ENCODE measurements at places on chromosomes 12 and 14.

DNA sequence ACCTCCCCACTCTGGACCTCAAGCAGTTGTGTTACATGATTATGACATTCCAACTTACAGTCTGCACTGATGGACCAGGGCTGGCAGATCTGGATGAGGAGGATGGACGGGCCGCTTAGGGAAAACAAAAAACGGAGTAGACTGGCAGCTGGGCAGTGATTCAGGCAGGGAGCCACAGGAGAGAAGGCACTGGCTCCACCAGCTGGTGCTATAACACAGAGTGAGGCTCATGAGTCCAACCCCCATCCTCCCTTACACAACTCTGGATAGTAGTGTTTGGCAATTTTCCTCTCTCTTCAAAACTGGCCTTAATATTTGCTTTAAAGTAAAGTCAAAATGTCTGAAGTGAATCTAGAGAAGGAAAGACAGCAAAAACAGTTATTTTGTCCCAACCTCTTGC, 9.7 kb upstream of the RIC8B start:
- no peak for DNase-seq

GRCh38 chr12:56374726-56375597, 12.3 kb upstream of the APOF start:
- DNase-seq, result no peak

DNA sequence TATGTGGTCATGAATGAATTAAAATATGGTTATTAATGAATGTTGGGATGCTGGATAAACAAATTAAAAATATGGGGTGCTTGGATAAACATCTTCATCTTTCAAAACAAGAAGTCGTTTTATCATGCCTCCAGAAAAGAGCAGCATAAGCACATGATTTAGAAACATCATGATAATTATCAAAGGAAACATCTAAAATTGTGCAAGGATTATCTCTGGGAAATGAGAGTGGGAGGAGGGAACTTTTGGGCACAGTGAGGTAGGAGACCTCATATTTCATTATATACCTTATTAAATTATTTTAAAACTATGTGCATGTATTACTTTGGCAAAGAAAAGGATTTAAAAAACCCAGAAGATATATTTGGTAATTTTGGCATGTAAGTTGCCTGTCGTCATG, 8.9 kb downstream of the C3AR1 start:
- no peak for DNase-seq

DNA sequence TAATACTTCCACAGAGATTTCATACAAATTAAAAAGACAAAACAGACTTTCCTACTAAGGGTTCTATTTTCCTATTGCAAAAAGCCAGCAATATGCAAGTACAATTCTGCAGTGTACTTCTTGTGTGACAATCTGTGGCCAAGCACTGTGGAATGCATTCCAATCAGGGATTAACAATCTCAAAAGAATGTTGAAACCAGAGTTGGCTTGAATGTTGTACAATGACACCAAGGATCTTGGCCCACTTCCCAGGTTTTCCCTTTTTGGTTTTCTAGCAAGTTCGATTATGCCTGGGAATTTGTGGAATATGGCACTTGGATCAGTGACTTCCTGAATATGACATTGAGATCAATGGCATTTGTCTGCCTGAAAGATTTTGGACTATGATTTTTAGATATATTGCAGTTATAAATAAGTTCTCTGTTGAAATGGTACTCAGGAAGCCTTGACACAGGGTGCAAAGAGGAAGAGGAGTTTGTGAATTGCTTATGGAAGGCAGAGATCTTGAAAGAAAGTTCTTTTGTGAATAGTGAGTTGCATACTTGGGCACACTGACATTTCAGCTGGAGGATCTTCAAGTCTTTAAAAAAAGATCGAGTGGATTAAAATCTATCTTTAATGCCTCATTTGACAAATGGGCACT, 81.4 kb upstream of the FERMT2 start:
- no peak for DNase-seq

- no peak for DNase-seq
These were observed 210.1 kb upstream of the PLXNC1 start for GRCh38 chr12:93938317-93938716.

GRCh38 chr12:128771681-128772080, 52.1 kb downstream of the SLC15A4 start:
- no peak for DNase-seq

- DNase-seq, result no peak
These were observed 48.7 kb upstream of the NAV3 start for GRCh38 chr12:77782034-77782433.

DNA sequence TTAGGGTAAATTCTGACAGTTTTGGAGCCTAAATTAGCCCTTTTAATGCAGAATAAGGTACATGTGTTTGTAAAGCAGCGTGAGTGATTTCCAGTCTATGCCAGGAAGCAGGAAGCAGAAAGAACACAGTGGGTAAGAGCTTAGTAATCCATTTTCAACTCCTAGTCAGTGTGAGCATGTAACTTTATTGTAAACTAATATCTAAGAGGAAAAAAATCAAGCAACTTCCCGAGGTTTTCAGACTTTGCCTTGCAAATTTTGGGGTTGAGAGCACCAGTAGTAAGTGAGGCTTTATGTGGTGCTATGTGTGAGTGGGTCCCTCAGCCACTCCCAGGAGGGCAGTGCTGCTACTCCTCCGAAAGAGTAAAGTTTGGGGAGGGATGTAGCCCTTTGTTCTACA, 2.9 kb downstream of the CIPC start:
- no peak for DNase-seq

- no peak for DNase-seq
These were observed 23.3 kb downstream of the TAS2R7 start for GRCh38 chr12:10779103-10779502.

- DNase-seq, result no peak
These were observed 198.4 kb upstream of the FOXN3 start for GRCh38 chr14:89615421-89615820.

DNA sequence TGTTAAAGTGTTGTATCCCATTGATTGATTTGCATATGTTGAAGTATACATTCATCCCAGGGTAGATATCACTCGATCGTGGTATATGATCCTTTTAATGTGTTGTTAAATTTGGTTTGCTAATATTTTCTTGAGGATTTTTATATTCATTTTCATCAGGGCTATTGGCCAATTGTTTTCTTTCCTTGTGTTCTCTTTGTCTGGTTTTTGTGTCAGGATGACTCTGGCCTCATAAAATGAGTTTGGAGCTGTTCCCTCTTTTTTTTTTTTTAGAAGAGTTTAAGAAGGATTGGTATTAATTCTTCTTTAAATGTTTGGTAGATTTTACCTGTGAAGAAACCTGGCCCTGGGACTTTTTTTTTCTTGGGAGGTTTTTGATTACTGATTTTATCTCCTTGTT, 303.5 kb upstream of the RTL1 start:
- no peak for DNase-seq

GRCh38 chr12:14390870-14391530, 25.5 kb downstream of the ATF7IP start:
- DNase-seq, result no peak

DNA sequence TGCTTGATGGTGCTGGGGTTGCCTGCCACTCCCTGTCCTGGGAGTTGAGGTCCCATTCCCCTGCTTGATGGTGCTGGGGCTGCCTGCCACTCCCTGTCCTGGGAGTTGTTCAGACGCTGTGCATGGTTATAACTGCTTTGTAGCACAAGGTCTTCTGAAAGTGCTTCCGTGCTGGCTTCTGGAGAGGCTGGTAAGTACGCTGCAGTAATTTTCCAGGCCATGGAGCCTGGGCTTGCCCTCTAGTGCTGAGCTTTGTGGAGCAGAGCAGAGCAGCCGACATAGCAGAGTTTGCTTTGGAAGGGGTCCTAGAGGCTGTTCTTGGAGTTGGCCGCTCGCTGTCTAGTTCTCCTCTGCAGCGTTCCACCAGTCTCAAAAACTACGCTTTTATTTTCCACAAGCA, 6.3 kb downstream of the B4GALNT3 start:
- DNase-seq, result no peak

DNA sequence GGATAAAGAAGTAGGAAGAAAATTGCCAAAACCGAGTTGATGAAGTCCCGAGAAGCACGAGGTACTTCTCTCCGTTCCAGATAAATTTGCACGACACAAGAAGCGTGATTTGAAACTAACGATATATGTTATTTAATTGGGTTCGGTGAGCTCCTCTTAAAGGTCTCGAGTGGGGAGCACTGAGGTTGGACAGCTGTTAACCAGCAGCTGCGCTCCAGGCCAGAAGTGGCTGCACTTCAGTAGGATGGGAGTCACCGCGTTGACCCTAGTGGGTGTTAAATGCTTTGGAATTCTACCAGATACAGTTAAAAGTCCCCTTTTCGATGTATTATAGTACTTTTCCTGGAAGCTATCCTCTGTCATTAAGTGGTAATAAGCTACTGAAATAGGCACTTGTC, 953 bp upstream of the DCAF5 start:
- peak; percentile 8 for DNase-seq

- no peak for DNase-seq
These were observed 96.2 kb upstream of the USP15 start for GRCh38 chr12:62164036-62164435.

DNA sequence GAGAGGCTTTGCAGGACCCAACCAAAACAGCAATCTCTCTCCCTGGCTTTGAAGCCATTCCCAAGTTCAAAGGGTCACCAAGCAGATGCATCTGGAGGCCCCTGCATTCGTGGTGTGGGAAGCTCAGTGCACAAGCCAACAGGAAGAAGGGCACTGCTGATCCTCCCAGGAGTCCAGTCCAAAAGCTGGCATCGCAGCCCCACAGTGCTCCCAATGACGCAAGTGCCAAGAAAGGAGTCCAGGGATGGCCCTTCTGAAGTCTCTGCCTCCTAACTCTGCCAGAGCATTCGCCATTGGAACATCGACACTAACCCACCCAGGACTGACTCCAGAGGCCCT, 25.1 kb downstream of the PXN start:
- DNase-seq, result no peak

DNA sequence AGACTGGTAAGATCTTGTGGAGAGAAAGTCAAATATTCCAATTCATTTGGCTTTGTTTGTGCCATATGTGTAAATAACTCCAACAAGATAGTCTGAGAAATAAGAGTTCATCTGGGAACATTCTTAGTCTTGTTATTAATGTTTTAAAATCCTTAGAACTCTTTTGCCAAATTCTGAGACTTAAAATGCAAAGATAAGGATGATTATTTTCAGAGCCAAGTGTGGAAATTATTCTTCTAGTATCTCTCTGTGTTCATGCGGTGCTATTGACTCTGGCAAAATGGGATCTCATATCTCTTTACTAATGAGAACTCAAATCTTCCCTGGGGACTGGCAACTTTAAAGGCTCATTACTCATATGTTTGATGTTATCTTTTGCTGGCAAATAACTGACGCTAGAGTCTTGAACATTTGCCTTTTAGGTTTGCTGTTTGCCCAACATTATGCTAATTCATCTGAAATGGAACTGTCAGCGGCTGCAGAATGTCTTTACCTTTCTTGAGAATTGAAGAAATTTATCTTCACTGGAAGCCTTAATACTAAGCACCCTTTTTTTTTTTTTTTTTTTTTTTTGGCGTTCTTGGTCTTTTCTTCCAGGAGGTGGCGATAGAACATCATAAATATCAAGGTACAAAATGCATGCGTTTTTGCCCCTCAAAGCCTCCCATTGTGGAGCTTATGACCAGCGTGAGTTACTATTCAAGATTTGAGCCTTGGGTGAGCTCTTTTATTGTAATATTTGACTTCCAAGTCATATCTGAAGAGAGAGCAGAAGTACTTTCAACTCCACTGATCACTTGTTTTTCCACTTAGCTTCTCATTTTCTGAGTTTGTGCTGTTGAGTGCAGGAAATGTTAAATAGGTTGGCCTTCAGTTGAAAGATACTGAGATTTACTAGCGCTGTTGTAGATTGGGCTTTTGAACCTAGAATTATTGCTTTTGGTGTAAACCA, 86.5 kb downstream of the CAND1 start:
- peak; percentile 3 for DNase-seq

- no peak for DNase-seq
These were observed 7.2 kb upstream of the OTX2 start for GRCh38 chr14:56817396-56817921.

GRCh38 chr12:40566271-40566670, 126.0 kb upstream of the CNTN1 start:
- DNase-seq, result no peak

GRCh38 chr12:106975993-106976658, 10.8 kb downstream of the MTERF2 start:
- no peak for DNase-seq

DNA sequence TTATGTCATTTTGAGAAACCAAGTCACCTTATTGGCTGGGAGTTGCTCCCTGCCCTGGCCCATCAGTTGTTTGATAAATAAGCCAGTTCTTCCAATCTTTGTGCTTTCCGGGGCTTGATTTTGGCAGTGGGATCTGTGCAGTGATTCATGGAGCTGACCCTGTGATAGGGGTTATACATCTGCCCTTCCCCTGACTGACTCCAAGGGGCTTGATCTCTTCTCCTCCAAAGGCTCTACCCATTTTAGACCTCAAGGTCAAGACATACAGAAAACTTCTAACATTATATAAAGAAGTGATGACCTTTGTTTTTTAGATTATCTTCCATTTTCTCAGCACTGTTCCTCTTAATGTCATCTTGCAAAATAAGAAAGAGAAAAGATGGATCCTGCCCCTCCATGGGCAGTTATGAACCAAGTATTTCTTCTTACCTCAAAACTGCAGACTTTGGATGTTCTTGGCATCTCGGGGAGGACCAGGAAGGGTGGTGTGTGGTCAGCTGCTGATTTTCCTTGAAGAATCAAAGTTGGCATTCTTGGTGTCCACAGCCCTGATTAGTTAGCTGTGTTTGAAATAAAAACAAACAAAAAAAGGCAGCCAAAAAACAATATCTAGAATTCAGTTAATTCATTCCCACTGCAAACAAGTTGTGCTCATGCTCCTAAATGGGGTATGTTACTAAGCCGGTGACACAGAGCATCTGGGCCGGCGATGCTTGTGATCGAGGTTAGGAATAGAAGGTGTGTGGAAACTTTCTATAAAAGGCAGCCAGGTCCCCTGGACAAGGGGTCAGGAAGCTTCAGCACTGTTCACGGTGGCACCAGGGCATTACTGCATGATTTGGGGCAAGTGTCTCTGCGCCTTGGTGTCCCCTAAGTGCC, 120.2 kb downstream of the SAMD4A start:
- no peak for DNase-seq

- no peak for DNase-seq
These were observed 23.8 kb downstream of the ZNF891 start for GRCh38 chr12:133106253-133106652.

- no peak for DNase-seq
These were observed 111.9 kb upstream of the PRMT8 start for GRCh38 chr12:3379079-3379478.

DNA sequence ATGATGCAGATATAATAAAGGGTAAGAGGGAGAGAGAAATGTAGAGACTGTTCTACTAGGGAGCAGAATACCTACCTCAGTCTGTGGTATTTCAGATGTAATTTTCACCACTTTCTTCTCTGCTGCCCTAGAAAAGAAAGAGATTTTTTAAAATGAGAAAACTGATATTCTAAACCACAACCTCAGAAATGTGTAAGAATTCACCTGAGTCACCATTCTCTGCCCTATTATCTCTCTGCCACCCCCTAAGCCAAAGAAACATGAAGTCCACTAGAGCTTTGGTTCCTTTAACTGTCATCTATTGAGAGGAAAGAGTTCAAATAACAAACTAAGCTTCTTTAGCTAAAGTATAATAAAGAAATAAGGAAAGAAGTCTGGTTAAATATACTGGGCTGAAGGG, 21.6 kb downstream of the SARNP start:
- no peak for DNase-seq

- DNase-seq, result no peak
These were observed 735.4 kb upstream of the TMEM132C start for GRCh38 chr12:127531542-127531941.

Measured in neural crest cell (in vitro differentiated cells).